Activated CD8-positive, alpha-beta memory T cell treated with anti-CD3 and anti-CD28 coated beads for 1 hour (primary cell): ENCODE measurements at places on chromosomes 11 and 22.

DNA sequence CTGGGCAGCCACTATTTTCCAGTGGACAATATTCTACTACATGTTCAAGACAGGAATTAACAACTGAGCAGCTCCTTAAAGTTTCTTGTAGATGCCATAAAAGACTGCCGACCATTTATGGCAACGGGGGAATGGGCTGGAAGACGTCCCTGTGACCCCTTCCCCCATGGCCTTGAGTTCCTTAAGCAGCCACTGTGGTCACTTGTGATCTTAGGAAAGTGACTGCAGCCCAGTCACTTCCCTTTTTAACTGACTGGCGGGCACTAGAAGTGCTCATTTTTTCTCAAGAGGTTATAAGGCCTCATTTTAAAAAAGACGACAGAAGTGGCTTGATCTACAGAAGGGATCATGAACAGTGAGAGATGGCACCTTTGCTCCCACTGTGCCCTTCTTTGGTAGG is 153.2 kb upstream of the NARS2 start:
- DNase-seq: no peak

DNA sequence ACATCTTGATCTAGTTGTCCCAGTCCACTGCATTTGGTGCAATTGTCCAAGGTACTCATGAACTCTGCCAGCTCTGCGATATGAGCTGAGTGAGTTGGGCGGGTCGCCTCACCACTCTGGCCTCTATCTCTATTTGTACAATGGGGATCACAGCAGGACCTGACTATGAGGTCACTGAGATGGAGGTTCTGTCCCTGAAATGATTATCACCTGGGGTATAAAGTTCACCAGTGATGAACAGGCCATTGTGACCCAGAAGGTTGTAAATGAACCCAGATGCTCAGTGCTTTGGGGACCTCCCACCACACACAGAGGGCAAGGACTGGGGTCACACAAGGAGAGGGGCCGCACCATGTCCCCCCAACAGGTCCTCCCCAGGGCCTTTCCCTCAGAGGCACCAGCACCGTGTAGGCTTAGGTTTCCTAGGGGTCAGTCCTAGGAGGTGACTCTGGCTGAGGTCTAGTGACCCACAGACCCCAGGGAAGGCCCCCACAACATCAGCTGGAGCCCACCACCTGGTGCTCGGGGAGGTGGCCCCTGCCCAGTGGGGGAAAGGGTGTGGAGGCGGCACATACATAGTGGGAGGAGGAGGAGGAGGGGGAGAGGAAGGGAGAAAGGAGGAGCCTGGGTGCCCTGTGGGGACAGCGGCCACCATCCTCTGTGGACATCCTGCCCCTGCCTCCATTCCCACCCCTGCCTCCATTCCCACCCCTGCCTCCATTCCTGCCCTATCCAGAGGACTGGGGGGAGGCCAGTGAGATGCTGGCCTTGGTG is 25.0 kb upstream of the IGLL1 start:
- DNase-seq: no peak

GRCh38 chr22:47736186-47737034 is 974.0 kb downstream of the TBC1D22A start:
- no peak for DNase-seq

GRCh38 chr11:48062649-48063048 is 82.3 kb downstream of the PTPRJ start:
- no peak for DNase-seq

DNA sequence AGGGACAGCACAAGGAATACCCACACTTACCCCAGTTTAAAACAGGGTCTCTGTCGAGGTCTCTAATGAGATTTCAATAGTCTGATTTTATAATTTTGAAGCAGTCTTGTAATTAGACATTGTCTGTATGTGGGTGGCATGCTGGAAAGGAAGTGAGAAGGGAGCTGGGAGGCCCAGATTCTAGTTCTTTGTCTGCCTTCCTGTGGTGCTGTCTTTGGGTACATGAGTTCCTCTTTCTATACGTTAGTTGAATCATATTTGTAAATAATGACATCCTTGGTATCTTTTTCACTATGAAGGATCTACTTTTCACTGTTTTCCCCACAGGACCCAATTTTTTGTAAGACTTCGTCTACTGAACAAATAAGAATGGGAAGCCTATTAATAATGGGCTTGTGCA is 42.0 kb upstream of the TENM4 start:
- no peak for DNase-seq

DNA sequence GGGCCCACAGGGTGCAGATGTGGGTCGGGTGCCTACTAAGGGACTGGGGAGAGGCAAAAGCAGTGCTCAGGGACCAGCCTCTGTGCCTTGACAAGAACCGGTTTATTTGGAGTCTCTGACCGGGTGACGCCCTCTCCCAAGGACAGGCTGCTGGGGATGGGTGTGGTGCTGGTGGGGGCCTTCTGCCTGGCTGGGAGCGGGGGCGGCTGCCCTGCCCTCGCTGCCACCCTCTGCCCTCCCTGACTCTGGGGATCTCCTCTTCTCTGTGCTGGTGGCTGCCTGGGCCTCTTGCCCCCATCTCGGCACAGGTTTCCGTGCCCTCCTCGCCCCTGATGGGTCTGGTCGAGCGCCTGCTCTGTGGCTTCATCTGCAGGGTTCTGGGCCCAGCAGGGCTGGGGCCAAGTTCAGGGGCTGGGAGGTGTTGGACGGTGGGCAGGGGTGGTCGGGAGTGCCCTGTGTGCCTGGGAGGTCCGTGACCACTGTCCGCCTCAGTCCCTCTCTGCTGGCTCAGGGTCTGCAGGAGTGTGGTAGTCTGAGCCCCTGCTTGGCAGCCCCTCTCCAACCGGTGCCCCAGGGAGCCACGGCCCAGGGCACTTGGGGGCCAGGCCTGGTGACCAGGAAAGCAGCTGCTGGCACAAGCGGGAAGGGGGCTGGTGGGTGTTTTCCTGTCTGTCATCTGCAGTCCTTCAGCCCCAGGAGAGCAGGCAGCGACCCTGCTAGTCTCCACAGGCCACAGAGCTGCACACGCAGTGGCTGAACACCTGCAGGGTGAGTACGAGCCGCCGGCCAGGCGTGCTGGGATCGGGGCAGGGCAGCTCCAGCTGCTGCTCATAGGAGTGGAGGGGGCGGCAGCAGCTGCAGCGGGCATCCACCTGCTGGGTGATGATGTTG is 23.5 kb downstream of the MUC6 start:
- DNase-seq: no peak

- no peak for DNase-seq
Measured at GRCh38 chr22:39353346-39353745, 3.6 kb downstream of the SYNGR1 start.

DNA sequence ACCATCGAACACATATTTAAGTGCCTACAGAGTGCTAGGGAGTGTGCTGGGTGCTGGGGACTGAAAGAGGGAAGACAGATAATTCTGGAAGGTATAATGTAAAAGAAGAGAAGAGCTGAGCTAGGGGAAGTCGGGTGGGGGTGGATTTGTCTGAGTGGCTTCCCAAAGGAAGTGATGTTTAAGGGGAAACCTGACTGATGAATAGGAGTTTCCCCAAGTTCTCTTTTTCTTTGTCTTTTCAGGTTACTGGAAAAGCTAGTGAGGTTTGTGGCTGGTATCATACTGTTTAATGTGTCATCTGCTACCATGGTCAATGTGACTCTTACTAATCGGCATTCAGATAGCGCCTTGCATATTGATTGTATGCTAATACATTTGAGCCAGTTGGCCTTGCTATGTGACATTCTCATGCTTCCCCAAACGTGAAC is 151.6 kb upstream of the MTMR2 start:
- no peak for DNase-seq

- DNase-seq: no peak
Measured at GRCh38 chr11:44623731-44624491, 58.4 kb downstream of the CD82 start.

DNA sequence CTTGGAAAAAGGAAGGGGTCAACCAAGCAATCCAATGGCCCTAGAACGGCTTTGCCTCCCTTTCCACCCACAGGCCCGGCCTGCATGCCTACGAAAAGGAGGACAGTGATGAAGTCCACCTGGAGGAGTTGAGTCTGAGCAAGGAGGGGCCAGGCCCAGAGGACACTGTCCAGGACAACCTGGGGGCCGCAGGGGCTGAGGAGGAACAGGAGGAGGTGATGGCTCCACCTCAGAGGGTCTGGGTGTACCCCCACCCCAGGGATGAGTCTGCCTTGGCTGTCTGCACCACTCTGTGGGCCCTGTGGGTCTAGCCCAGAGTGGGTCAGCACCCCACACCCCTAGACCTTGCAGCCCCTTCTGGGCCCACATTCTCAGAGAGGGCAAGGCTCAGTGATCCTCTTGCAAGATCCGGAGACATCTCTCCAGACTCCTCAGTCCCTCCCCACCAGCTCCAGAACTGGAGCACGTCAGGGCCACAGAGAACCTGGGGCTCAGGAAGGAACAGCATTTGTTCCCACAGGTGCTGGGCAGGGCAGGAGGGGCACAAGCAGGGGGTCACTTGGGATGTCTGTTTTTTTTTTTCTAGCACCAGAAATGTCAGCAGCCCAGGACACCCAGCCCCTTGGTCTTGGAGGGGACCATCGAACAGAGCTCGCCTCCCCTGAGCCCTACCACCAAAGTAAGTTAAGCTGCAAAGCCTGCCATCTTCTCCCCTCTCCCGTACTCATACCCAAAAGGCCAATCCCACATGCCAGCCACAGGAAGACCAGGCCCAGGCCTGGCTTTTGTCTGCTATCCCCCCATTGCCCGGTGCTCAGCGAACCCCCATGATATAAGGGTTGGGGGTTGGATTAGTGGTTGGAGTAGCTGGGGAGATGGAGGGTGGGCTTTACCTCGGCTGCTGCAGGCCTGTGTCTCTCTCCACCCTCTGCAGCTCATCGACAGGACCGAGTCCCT is 8.1 kb downstream of the PRR33 start:
- no peak for DNase-seq

DNA sequence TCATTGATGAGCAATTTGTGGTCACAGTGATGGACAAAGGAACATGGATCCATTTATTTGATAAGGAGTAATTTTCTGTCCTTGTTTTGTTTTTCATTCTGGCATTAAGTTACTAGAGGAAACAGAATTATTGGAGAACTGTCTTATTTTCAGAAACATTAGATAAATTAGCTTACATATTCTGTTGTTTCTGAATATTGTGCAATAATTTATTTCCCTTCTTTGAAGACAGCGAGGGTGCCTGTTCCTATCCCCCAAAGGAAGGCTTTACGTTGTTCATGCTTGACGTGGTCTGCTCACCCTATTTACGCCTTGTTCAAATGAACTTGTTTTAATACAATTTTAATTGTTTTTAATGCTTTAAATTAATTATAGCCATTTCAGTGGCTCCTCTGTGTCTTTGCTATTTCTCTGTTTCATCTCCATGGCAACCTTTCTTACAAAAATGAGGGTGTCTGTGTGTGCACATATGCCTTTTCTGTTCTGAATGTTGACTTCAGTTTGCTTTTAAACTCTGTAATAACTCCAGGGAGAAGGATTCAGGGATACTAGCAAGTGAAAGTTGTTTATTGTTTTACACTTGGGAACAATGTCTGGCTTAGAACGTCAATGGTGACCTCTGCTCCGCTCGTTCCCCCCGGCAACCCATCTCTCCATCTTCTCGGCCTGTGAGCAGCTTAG is 138.3 kb upstream of the PLET1 start:
- no peak for DNase-seq

- no peak for DNase-seq
Measured at GRCh38 chr22:16988257-16988656, 19.8 kb downstream of the GAB4 start.

DNA sequence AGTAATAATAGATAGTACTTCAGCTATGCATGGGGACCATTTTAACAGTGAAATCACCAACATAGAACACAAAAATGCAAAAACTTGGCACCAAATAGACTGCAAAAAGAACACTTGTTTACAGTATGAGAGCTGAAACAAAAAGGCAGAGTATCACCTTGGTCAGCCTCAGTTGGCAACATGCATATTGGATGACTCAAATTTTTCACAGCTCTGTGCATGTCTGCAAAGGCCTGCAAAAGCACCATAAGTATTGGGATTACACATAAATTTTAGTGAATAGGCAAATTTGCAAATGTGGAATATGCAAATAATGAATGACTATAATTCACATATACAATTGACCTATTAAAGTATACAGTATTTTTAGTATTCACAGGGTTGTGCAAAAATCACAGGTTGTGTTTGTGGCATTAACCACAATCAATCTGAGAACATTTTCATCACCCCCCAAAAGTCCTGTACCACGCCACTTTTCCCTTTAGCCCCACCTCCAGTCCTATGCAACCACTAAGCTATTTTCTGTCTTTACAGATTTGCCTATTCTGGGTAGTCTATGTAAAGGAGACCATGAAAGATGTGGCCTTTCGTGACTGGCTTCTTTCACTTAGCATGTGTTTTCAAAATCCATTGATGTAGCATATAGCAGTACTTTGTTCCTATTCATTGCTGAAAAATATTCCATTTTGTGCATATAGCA is 47.2 kb downstream of the CCDC15 start:
- no peak for DNase-seq

DNA sequence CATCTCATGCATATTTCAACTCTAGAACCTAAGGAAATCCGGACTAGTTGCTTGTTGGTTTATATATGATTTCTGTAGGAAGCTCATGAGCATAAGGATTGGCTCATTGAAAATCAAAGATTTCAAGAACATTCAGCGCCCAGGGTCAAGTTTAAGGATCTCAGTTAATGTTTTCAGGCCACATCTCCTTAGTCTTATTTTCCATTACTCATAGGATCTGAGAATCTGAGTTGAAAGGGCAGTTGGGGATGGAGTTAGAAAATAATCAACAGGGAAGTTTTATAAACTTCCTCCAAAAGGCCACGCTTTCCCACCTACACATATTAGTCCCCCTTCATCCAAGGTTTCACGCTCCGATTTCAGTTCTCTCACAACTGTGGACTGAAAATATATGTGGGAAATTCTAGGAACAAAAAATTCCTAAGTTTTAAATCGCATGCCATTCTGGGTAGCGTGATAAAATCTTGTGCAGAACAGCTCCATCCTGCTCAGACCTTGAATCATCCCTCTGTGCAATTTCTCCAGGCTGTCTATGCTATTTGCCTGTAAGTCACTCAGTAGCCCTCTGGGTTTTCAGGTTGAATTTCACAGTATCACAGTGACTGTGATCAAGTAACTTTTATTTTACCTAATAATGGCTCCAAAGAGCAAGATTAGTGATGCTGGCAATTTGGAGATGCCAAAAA is 160.2 kb downstream of the KIRREL3 start:
- DNase-seq: no peak

DNA sequence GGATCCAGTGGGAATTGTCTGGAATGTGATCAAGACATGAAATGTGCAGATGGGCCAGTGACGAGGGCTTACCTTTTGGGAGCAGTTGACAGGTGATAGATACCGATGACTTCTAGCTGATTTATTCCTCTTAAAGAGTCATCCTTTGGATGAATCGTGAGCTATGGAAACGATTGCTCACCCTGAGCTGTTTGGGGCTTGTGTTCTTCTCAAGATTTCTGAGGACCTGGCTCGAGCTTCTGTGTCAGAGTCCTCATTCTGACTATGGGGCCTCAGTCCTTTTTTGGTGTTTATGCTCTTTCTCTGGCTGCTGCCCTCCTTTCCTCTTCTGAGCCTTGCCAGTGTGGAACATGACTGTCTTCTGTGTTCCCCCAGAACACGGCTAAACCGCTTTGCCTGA is 11.9 kb upstream of the AMPD3 start:
- DNase-seq: no peak

GRCh38 chr22:30754971-30755758 is 60.5 kb downstream of the OSBP2 start:
- DNase-seq: no peak

GRCh38 chr11:114959953-114960505 is 281.7 kb downstream of the NXPE2 start:
- DNase-seq: no peak
